NCI-H2227 treated with DMSO at 0.1 percent for 48 hours (cell line): ENCODE measurements at places on chromosomes 5 and 9.
A peak's percentile ranks its signal among the peaks of the same experiment; 100 is the strongest.

- DNase-seq, result no peak
These were observed 10.3 kb downstream of the TRIM32 start for GRCh38 chr9:116697362-116697761.

- no peak for DNase-seq
These were observed 3.4 kb upstream of the COL15A1 start for GRCh38 chr9:98940276-98940675.

- no peak for DNase-seq
These were observed 209.9 kb downstream of the ASTN2 start for GRCh38 chr9:117204971-117205370.

DNA sequence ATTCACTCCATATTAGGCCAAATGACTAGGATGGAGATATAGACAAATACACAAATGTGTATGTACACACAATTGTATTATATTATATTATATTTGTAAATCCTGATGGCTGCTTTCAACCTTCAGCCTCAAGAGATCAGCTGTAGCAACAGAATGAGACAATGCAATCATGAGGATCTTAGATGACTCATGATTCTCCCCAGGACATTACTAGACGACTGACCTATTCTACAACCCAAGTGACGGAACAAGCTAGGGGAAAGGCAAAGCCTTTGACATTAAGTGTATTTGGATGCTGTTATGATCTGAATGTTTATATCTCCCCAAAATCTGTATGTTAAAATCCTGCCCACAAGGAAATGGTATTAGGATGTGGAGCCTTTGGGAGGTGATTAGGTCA, 66.5 kb downstream of the COX7C start:
- DNase-seq, result no peak

GRCh38 chr5:67476531-67476930, 279.9 kb upstream of the CD180 start:
- DNase-seq, result no peak

DNA sequence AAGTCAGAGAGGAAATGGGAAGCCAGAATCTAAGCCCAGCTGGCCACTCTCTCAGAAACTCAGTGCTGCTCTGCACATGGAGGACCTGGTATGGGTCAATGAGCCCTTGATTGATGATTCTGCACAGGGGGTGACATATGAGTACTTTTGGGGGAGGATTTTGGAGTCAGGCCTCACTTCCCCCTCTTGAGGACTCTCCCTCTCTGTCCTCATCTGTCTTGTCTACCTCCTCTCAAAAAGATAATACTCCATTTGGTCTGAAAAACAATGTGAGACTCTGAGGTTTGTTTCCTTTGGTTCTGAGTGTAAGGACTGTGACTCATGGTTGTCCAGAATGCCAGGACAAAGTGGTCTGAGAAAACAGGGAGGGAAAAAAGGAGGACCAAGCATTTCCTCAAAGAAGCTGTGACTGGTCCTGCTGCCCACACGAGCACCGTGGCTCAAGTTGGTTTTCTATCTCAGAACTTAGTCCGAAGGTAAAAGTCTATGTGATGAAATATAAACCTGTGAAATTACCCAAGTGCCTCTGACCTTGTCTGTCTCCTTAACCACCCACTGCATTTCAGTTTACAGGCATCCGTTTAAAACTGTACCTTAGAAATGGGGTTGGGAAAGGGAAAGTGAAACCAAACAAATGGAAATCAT, 11.1 kb downstream of the TTC39B start:
- DNase-seq, result no peak

DNA sequence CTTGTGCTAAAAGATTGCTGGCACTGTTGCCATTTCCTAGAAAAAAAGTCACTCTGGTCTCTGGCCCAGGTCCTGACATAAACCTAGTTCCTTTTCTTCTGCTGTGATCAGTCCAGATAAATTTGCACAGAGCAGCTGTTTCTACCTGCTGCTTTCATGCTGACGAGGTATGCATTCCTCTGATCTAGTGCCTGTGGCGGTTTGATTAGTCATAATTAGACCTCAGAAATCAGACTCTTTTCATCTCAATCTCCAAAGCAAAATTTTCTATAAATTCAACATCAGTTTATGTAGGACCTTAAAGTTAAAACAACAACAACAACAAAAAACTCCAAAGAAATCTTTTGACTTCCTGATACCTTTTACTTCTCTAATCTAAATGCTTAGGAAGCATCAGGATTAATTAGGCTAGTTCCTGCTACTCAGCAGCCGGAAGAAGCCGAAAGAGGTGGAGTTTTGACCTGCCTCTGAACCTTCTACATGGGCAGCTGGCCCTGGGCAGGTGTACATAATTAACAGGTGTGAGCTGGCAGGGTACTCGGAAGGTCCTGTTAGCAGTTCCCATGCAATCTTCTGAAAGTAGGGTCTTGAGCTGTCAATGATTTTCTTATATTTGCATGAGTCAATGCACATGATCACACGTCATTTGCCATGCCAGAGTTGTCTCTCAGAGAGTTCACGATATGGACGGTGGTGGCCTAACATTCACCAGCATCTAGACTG, 83.3 kb upstream of the CCDC112 start:
- no peak for DNase-seq

GRCh38 chr9:136857581-136858412, 5.7 kb downstream of the MAMDC4 start:
- no peak for DNase-seq

GRCh38 chr9:80175286-80176150, 603.8 kb downstream of the TLE4 start:
- peak; percentile 1 for DNase-seq

GRCh38 chr5:115168829-115169486, 750 bp downstream of the TRIM36 start:
- DNase-seq, result no peak

- no peak for DNase-seq
These were observed 212.1 kb upstream of the ADRA1B start for GRCh38 chr5:159704160-159704559.

DNA sequence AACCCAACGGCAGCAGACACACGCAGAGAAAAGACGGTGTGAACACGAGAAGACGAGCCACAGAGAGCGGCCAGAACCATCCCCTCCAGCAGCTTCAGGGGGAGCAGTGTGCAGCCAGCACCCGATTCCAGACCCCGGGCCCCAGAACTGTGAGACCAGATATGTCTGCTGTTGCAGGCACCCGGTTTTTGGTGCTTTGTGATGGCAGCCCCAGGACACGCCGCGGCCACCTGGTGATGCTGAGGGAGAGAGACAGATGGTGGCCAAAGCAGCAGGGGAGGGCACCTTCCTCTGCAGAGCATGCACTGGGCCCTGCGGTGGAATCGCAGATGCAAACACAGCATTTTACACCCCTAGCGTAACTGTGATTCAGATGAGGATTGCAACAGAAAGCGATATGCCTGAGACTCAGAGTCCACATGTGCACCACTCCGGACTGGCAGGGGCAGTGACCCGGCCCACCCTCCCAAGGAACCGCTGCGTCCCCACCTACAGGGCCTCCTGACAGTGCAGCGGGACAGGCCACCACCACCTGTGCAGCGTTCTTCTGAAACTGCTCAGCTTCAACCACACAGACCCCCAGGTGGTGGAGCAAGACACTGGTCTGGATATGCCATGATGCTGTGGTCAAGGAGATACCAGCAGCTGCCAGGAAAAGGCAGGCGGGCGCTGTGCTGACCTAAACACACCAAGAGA, 24.0 kb downstream of the ZDHHC11B start:
- no peak for DNase-seq

- DNase-seq, result no peak
These were observed 50.8 kb upstream of the PCSK1 start for GRCh38 chr5:96483878-96484277.

DNA sequence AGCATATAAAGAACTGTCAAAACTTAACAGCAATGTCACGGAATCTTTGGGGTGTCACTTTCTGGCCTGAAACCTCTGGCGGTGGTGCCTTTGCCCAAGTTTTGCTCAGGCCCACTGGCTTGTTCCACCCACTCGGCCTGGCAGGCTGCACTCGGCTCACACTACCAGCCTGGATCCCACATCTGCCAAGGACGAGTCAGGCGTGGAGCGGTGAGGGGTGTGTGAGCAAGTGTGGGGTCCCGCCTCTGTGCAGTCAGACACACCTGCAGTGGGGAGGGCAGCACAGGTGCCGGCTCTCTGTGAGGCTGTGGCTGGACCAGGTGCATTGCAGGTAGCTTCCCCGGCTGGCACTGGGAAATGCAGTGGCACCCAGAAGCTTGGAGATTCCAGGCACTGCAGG, 40.0 kb downstream of the TSPAN17 start:
- no peak for DNase-seq

- no peak for DNase-seq
These were observed 2.1 kb downstream of the PDZD2 start for GRCh38 chr5:31641059-31641458.

DNA sequence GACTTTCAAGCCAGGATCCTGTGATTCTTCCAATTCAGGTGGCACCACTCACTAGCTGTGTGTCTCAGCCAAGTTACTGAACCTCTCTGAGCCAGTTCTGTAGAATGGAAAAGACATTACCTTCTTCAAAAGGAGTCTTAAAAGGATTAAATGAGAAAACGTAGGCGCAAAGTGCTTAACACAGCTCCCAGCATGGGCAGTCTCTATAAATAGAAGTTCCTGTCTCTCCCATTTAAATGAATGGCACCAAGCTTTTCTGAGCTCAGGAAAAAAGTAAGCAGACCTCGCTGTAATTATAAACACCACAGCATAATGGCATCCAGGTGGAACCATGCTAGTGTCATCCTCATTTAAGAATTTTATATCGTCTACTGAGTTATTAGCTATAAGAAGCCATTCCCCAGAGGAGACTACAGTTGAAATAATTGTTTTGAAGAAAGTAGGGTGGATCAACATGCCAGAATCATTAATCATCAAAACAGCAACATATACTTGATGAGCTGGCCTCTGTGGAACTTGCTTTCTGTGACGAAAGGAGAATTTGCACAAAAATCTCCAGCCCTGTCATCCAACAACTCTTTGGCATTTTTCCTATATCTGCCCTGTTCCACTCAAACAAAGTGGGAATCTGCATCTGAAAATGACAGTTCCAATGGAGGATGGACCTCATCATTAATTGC, 188.9 kb downstream of the SPOCK1 start:
- DNase-seq, result no peak
